ENCODE measurements at places on chromosomes 5 and 9.

DNA sequence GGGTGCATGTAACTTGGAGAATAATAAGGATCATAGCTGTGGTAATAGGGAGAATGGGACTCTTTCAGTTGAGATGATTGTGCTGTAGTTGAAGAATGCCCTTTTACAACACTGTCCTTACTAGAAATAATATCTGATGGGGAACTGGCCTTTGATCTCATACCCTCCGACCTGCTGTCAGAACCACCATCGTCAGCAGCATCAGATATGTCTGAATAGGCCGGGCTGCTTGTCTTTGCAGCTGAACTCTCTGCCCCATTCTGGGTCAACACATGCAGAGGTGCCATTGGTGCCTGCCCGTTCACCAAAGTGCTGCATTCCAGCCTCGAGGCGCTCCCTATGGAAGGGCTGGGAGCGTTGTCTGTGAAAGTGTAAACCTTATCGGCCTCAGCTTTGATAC is 99.1 kb downstream of the ZNF608 start:
- DNase-seq, result no peak

DNA sequence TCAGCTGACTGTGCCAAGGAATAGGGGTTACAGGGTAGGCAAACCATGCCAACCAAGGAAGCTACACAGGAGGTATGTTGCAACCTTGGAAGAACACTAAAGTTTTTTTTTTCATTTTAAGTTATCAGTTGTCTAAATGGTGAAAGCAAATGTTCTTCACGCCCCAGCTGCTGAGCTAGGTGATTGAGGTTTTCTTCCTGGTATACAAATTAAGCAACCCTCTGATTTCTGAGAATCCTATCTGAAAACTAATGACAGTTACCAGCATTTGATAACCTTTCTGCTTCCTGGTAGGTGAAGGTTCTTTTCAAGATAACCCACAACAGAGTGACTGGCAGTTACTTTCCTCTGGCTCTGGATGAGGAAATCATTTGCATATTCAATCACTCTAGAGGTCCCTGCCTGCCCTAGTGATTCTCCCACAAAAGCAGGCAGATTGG is 194.9 kb downstream of the ATP10B start:
- no peak for DNase-seq

DNA sequence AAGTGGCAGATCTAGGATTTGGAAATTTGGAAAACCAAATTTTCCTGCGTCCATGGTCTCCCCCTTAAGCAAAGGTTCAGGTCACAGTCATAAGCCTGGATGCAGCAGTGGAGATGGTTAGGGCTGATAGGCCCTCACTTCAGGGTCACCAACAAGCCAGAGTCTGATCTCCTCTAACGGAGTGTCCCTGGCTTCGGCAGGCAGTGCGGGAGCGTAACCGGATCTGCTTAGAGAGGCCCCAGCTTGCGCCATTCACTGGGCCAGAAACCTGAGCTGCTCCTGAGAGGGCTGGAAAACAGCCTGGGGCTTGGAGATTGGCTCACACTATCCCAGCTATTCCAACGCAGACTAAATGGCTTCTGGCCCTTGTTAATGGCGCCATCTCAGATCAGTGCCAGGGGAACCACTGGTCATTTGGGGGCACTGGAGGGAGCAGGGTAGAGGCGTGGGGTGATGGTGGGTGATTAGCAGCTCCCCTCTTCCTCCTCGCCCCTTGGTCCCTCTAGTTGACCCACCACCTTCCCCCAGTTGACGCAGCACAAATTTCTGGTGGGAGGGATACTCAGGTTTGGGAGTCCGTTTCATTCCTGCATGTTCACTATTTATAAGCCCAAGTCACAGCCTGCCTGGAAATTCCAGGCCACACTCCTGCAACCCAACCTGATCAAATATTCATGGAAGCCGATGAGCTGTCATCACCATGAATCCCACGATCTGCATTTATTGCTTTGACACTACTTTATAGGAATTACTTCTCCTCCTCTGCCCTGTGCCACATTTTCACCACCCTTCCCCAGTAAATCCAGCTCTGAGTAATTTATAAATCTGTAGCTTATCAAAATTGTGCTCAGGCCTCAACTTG is 134.6 kb upstream of the CPEB4 start:
- peak; percentile 95 for DNase-seq

DNA sequence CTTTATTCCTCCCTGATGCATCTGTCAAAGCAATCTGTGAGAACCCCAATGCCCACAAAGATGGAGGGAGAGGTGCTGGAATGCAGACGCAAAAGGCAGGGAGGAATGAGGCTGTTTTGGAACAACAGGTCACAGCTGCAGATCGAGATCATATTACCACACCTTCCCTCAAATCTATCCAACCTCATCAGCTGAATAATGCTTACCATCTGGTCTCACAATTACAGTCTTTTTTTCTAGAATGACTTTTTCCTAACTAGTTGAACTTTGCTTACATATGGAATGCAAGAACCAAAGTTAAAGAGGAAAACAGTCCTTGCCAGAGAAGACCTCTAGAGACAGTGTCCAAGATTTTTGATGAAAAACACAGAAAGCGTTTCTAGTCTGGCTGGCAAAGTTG is 158.1 kb downstream of the LPAR1 start:
- peak; percentile 86 for DNase-seq

- no peak for DNase-seq
These were observed 22.0 kb downstream of the HINT1 start for GRCh38 chr5:131142970-131143617.

- no peak for DNase-seq
These were observed 41.6 kb downstream of the ERGIC1 start for GRCh38 chr5:172875505-172876279.

GRCh38 chr9:4137681-4138099 is 162.2 kb downstream of the GLIS3 start:
- DNase-seq, result no peak

All from SJCRH30 (cell line).